ENCODE measurements at places on chromosomes 12 and 14.

GRCh38 chr12:10406725-10407124 is 2.8 kb downstream of the KLRC4 start:
- no peak for DNase-seq

GRCh38 chr14:75487155-75487671 is 35.1 kb upstream of the BATF start:
- DNase-seq = peak; percentile 5

DNA sequence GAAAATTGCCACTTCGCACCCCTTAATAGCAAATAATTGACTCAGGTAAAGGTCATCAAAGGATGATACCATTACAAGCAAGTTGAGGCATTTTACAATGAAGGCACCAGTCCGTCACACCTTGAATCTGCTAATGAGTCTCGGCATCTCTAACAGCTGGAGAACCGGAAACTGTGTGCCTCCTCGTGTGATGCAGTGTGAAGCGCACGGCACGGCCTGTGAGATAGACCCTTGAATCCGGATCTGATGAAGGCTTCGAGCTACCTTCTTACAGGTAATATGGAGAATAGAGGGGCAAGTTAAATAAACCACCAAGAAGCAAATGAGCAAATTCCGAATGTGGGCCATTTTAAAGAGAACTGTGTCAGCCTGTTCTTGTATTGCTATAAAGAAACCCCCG is 19.8 kb upstream of the TUBA1A start:
- no peak for DNase-seq

GRCh38 chr14:68741839-68742470 is 50.9 kb downstream of the ZFP36L1 start:
- DNase-seq = no peak

GRCh38 chr14:64696355-64696857 is 7.8 kb upstream of the PLEKHG3 start:
- DNase-seq = no peak

GRCh38 chr14:58048219-58048618 is 103.8 kb downstream of the ARMH4 start:
- DNase-seq = no peak

DNA sequence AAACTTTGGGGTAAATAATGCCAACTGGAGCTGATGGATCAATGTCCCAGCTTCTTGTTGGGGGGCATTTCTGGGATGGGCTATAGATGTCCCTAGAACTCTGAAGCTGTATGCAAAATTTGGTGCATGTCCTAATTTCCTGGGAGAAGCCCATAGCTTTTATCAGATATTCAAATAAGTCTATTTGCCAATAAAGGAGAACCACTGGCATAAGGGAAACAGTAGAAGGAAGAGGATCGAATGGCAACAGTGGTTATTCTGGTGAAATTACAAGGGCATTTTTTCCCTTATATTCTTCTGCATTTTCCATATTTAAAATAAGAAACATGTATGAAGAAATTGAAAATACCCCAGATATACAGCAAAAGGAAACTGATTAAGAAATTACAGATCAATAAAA is 34.2 kb downstream of the PSMA6 start:
- no peak for DNase-seq

DNA sequence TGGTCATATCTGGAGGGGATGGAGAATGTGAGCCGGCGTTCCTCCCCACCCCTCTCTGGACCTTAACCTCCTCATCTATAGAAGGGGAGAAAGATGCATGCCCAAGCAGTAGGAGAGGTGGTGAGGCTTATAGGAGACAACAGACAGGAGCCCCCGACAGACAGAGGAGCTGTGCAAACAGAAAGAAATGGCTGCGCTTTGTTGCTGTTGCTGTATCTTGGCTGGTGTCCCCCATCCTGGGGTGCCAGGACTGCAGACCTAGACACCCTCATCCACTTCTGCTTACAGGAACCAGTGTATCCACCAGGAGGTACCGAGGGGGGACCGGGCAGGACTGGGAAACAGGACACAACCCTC is 397 bp downstream of the SERPINA1 start:
- DNase-seq = no peak

GRCh38 chr12:75960086-75960910 is 71.3 kb downstream of the PHLDA1 start:
- no peak for DNase-seq

DNA sequence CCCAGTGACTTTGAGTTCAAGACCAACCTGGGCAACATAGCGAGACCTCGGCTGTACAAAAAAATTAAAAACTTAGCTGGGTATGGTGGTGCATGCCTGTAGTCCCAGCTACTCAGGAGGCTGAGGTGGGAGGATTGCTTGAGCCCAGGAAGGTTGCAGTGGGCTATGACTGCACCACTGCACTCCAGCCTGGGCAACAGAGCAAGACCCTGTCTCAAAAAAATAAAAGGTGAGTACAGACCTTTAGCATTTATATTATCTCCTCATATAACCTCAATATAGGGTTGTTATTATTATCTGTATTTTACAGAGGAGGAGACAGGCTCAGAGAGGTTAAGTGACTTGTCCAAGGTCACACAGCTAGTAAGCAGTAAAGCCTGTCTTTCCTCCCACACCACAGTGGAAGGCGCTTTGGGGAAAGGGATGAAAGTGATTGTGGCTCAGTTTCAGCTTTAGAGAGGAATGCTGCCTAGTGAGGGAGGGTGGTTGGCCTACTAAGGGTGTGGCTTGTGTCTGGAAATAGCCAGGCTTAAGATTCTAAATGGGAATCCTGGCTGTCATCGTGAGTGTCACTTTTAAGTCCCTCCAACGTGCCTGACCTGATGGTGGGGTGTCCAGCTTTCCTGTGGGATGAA is 7.2 kb downstream of the TPCN1 start:
- DNase-seq = no peak

GRCh38 chr12:27006797-27007467 is 7.3 kb downstream of the TM7SF3 start:
- DNase-seq = no peak

GRCh38 chr12:116142936-116143898 is 134.3 kb downstream of the MED13L start:
- no peak for DNase-seq

DNA sequence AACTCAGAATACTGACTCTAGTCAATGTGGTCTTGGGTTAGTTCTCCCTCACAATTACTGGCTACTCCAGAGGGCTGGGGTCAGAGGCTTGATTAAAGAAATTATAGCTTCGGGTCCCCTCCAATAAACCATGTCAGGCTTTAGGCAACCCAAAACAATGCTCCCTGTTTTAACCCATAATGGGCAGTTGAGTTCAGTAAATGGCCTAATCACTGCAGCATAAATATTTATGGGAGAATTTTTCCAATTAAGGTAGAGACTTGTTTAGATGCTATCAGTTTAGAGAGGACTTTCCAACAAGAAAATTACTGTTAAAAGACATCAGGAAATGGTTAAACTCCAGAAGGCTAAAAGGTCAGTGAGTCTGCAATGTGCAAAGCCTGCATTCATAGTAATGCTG is 389.2 kb upstream of the PRICKLE1 start:
- no peak for DNase-seq

GRCh38 chr14:32329690-32330285 is 690 bp downstream of the AKAP6 start:
- no peak for DNase-seq

- DNase-seq = no peak
These were observed 5.9 kb upstream of the GALNT9 start for GRCh38 chr12:132335179-132335756.

- no peak for DNase-seq
These were observed 7.1 kb downstream of the RACGAP1 start for GRCh38 chr12:50018154-50018553.

- no peak for DNase-seq
These were observed 12.6 kb upstream of the DENND5B start for GRCh38 chr12:31603546-31604009.

DNA sequence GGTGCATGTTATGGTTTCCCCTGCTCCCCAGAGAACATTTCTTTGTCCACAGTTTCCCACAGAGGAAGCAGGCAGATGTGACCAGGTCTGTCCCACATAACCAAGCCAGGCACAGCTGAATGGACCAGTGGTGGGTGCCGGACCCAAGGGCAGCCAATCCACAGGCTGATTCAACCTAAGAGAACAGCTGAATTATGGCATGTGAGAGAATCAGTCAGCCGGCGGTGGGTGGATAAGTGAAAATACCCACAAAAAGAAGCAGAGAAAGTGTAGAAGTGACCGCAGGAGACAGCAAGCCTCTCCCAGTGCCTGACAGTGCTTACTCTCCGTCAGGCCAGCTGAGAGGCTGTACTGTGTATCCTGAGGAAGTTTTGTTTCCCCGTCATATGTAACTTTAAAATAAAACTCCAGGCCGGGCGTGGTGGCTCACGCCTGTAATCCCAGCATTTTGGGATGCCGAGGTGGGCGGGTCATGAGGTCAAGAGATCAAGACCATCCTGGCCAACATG is 14.9 kb downstream of the GPRC5D start:
- DNase-seq = no peak

- peak; percentile 28 for DNase-seq
These were observed 17.9 kb downstream of the WASHC3 start for GRCh38 chr12:102043928-102044327.

DNA sequence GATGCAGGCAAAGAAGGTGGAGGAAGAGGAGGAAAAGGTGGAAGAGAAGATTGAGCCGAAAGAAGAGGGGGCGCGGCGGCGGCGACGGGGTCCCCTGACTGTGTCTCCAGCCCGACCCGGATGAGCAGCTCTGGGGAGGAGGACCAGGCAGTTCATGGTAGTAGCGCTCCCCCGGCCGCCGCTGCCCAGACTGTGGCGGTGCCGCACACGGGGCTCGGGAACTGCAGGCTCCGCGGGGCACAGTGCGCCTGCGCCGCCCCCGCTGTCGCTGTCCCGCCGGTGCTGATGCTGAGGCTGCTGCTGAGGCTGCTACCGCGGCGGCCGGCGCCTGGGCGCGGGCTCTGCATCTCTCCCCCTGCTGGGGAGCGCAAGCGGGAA is at the start of gene KCNH5:
Gene KCNH5, minus strand, starts transcription at position 225 of the 378 bp plus-strand sequence. CDS start 272 bp downstream, outside the sequence.
- DNase-seq = no peak

Data from activated CD4-positive, alpha-beta T cell treated with anti-CD3 and anti-CD28 coated beads for 4 hours (primary cell).